NCI-H2029 treated with DMSO at 0.1 percent for 48 hours (cell line): ENCODE measurements at places on chromosomes 5 and 9.

DNA sequence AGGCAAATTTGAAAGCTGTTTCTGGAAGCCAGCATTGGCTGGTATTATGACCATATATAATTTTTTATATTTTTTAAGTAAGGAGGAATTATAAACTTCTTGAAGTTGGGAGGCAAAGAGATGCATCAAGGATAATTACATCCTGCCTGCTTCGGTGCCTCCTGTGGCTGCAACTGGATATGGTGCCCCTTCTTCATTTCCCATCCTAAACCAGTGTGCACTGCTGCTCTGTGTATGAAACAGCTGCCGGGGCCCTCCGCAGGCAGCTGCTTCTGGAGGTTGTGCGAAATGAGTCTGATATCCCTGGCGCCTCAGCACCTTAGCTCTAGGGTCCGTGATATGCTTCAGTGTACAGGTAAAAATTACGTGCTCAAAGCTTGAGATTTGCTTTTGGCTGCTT lies 304.2 kb downstream of the ENC1 start:
- no peak for DNase-seq

GRCh38 chr9:8349901-8350300 lies 550.3 kb upstream of the DMAC1 start:
- DNase-seq: no peak

GRCh38 chr5:72231991-72232703 lies 87.9 kb downstream of the MRPS27 start:
- no peak for DNase-seq

DNA sequence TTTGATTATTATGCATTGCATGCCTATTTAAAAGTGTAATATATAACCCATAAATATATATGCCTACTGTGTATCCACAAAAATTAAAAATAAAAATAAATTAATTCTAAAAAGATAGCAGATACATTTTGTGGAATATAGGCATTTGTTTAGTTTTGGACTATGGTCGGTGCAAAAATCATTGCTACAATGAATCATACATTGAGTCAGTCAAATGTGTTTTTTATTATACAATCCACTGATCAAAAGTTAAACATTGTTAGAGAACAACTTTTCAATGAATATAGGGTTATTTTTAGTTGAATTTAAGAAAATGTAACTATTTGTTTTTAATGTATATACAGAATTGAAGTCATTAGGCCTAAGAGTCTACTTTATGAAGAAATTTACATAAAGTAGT lies 885.9 kb downstream of the EFNA5 start:
- no peak for DNase-seq

GRCh38 chr5:173231381-173231766 lies 3.6 kb downstream of the NKX2-5 start:
- no peak for DNase-seq

- no peak for DNase-seq
Measured at GRCh38 chr5:42555797-42556196, 132.6 kb downstream of the GHR start.

- DNase-seq: no peak
Measured at GRCh38 chr5:164119806-164120447, 614.5 kb downstream of the MAT2B start.

DNA sequence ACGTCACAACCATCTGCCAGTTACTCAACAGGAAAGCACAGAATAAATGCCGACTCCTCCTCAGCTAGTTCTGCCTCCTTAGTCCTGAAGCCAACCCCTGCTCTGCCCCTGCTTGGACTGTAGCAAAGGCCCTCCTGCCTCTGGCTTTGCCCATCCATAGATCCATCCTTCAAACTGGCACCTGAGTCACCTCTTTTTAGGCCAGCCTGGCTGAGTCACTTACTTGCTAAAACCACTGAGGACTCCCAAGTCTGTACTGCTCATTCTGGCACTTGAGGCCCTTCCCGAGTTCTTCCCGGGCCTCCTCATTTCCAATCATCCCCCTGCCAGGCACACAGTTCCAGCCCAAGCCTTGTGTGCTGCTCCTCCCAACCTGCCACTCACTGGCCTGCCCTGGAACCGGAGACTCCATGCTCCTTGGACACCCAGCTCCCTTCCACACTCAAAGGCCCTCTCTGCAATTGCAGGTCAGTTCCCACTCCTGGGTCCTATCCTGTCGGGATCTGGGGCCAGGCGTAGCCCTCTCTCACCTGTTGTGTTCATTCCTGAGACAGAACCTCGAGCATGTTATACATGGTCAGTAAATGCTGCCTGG lies 220.1 kb downstream of the DAB2IP start:
- DNase-seq: no peak

DNA sequence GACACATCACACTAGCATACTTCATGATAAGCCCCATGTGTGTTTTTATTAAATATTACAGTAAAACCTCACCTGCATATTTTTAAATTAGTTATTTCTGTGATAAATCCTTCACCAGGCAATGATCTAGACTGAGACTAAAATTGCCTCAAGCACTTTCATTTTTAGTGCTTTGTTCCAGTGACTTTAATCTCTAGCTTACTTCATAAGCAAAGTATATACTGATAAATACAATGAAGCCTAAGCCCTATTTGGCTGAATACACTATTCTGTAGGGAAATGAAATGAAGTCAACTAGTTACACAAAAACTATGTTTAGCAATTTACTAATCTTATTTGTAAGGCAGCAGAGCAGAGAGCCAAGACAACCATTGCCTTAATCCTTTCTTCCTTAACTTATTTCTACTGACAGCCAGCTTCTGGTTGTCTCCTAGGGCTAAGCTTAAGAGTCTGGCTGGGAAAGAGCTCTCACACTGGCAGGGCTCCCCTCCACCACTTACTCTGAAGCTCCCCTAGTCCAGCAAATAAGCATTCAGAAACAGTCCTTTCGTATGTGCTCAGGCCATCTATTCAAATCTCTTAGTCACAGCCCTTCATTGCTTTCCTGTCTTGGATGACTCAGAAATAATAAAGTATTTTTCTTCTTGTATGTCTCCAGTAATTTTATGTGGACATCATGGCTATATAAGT lies 31.4 kb upstream of the MTAP start:
- DNase-seq: no peak

GRCh38 chr9:107847978-107848964 lies 358.7 kb upstream of the KLF4 start:
- DNase-seq: no peak

DNA sequence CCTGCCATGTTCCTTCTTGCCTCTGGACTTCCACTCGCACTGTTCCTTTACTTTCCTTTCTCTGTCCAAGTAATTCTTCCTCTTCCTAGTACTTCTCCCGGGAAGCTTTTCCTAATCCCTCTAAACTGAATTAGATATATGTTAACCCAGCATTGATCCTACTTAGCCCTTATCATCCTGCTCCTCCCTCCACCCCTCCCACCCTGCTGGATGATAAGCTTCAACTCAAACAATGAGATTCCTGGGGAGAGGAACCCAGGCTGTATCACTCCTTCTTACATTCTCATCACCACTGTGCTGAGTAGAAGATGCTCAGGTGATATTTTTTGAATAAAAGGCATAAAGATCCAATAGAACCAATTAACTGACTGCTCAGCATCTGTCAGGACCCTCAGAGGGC lies 45.7 kb downstream of the CDK5RAP2 start:
- no peak for DNase-seq

DNA sequence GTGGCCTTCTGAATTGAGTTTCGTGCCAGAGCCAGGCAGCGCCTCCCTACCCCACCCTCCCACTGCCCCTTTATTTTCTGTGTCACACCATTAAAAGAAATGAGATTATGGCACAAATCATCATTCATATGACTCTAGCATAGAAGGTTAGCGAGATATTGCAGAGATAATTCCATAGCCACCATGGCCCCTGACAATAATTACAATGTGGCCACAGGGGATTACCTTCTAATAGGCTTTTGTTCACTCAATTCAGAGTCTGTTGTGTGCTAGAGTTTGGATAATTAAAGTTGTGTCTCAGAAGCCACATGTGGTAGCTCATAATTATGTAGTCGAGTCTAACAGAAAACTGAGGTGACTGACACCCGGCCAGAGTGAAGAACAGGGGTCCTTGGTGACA lies 428.1 kb downstream of the ARHGEF28 start:
- no peak for DNase-seq

GRCh38 chr5:68673106-68673822 lies 420.6 kb upstream of the SLC30A5 start:
- DNase-seq: no peak

GRCh38 chr5:134611515-134611914 lies 21.1 kb downstream of the SAR1B start:
- DNase-seq: no peak

DNA sequence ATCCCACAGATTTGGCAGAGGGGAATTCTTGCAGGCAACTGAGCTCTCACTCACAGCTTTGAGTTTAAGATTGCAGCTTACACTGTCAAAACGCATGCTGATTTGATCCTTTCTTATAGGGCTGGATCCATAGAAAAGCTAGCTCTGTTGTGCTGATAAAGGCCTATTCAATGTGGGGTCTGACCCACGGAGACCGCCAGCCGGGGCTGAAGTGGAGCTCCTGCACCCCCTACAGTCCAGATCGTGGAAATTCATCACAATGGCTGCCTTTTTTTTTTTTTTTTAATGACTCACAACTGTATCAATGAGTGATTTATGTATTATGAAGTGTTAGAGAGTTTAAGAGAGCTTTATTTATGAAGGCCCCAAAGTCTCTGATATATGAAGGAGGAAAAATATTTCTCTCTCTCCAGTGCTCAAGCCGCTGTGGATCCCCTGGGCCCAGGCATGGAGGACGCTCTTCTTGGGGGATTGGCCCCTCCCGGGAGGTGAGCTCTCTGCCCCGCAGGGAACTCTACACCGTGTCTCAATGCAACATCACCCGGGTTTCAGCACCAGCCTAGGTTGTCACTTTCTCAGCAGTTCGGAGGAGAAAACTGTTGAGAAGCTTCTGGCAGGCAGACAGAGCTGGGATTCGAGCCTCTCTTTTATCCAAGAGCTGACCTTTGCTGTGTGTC lies 700.2 kb downstream of the IRX1 start:
- DNase-seq: no peak

- DNase-seq: no peak
Measured at GRCh38 chr9:8392866-8393265, 593.3 kb upstream of the DMAC1 start.

GRCh38 chr9:92097997-92098482 lies 17.2 kb downstream of the SPTLC1 start:
- peak; percentile 60 for DNase-seq

GRCh38 chr9:76650692-76651091 lies 113.5 kb upstream of the PCA3 start:
- no peak for DNase-seq

DNA sequence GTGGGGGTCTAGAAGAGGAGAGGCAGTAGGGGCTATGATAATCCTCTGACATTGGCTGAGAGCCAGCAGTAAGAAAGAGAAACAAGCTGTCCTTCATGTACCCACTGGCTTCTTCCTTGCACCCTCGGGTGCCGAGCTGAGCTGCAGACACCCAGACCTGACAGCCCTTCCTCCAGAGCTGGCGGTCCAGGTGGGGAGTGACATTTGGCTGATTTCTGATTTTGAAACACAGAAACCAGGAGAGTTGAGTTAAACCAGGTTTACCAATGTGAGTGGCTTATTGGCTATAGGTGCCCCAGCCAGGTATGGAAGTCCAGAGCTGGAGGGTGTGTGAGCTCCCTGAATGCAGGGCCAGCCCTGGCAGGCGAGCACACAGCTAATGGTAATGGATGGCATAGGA lies 59.2 kb downstream of the GADD45G start:
- DNase-seq: no peak

GRCh38 chr9:126513159-126514036 lies 100.3 kb upstream of the LMX1B start:
- DNase-seq: no peak

GRCh38 chr5:1864896-1865440 lies 17.8 kb downstream of the IRX4 start:
- no peak for DNase-seq

- no peak for DNase-seq
Measured at GRCh38 chr9:105473221-105473620, 25.4 kb downstream of the FSD1L start.

GRCh38 chr5:111967463-111967862 lies 210.5 kb upstream of the NREP start:
- DNase-seq: no peak

GRCh38 chr5:93428868-93429267 lies 152.2 kb downstream of the NR2F1-AS1 start:
- DNase-seq: no peak

GRCh38 chr5:108858959-108859358 lies 111.3 kb downstream of the FER start:
- no peak for DNase-seq

- no peak for DNase-seq
Measured at GRCh38 chr9:34398875-34399274, 22.2 kb upstream of the MYORG start.

DNA sequence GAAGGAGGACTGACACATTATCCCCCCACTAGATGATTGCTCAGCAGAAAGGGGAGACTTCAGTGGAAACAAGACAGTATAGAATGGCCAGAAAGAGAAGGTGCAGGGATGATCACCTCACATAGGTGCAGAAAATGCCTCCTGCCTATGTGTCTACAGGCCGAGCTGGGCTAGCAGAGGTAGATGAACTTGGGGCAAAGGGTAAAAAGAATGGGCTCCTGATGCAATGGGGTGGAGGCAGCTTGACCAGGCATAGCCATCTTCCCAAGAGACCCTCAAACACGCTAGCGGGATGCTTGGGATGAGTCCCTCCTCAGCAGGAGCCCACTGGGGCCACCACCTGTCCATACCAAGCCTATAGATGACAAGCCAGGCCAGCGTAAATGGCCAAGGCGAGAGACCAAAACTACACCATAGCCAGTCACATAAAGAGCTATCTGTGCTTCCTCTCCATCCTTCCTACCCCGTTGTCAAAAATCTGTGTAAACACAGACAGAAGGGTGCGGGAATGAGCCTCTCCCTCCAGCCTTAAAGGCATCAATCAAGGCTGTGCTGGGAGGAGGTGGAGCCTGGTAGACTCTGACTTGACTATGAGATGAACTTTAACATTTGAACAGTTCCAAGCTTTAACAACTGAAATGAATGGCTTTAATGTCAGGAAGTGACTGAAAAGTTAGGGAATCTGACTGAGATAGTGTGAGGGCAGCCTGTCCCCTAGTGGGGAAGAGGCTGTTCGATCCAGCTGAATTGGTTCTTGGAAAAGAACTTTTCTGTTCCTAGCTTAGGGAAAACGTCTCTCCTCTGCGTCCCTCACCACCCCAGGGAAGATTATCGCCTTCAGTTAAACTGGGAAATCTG lies 10.4 kb downstream of the C9orf152 start:
- no peak for DNase-seq

GRCh38 chr9:106177216-106177615 lies 482.9 kb downstream of the TMEM38B start:
- DNase-seq: no peak
